ENCODE measurements at places on chromosomes 6 and 20.

- no peak for DNase-seq
Observed at GRCh38 chr20:56773749-56774148, 144.6 kb downstream of the TFAP2C start.

GRCh38 chr6:130937942-130938604 is 110.9 kb downstream of the SMLR1 start:
- no peak for DNase-seq

DNA sequence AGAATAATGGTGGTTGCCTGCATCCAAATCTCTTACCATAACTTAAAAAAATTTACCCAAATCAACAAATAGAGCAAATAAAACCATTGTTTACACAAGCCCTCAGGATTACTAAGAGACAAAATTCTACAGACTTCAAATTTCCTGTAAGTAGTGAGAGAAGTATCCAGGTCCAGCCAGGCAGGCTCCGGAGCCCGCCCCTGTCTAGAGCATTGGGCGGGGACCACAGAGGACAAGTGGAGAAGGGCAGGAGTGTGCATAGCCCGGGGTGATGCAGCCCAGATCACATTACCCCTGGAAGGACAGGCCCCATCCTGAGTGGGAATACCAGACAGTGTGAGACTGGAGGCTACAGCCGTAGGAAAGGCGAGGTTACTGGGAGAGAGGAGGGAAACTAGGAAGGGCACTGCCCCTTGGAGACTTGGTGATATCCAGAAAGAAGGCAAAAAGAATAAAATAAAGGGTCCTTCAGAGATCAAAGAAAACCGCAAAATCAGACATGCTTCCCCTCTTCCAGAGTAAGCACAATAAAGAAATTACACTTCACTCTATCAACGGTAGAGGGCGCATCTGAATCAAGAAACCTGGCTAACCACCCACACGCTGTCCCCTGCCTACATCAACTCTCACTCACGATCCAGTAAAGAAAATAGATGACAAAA is 26.6 kb downstream of the RIN2 start:
- no peak for DNase-seq

GRCh38 chr20:50020288-50020687 is 37.5 kb downstream of the SNAI1 start:
- DNase-seq = no peak

DNA sequence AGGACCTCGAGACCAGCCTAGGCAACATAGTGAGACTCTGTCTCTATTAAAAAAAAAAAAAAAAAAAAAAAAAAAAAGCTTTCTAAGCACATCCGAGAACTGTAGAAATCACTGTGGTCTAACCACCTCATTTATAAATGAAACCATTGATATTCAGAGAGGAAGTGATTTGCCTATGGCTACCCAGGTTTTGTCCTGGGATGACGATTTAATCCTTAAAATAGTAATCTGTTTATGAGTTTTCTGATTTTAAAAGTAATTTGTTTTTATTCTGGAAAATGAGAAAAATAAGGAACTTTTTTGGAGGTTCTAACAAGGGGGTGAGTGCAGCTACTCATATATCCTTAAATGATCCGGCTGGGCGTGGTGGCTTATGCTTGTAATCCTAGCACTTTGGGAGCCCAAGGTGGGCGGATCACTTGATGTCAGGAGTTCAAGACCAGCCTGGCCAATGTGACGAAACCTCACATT is 6.5 kb upstream of the BTN3A2 start:
- no peak for DNase-seq

- DNase-seq = no peak
Observed at GRCh38 chr6:20732896-20733295, 198.6 kb downstream of the CDKAL1 start.

GRCh38 chr6:26401987-26402658 is at the start of gene BTN3A1:
Gene BTN3A1 (plus strand): TSS chr6:26402275. CDS start chr6:26405564, 3,289 bp downstream.
- peak; percentile 31 for DNase-seq

- DNase-seq = no peak
Observed at GRCh38 chr6:34318499-34319470, 70.0 kb upstream of the SMIM29 start.

- no peak for DNase-seq
Observed at GRCh38 chr6:168988801-168989200, 264.8 kb downstream of the THBS2 start.

DNA sequence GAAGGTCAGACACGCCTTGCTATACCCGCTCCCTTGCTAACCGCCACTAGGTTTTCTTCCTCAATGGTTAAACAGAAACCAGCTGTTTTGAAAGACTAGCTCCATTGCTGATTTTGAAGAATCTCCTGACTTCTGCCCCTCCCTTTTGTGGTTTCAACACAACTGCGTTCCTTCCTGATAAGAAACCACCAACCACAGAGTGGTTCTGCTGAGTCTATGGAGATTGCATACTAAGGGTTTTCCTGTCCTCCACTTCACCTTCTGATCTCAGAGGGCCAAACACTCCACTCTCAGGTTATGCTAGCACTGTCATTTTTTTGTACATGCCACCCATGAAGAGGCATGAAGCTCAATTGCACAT is 207.9 kb downstream of the MYLK4 start:
- no peak for DNase-seq

- DNase-seq = no peak
Observed at GRCh38 chr20:19913349-19913748, 103.8 kb upstream of the NAA20 start.

GRCh38 chr20:59473742-59474141 is 130.6 kb upstream of the PHACTR3 start:
- DNase-seq = no peak

GRCh38 chr6:28841290-28841689 is 82.5 kb downstream of the TRIM27 start:
- DNase-seq = no peak

GRCh38 chr20:24813080-24813479 is 136.0 kb upstream of the CST7 start:
- no peak for DNase-seq

DNA sequence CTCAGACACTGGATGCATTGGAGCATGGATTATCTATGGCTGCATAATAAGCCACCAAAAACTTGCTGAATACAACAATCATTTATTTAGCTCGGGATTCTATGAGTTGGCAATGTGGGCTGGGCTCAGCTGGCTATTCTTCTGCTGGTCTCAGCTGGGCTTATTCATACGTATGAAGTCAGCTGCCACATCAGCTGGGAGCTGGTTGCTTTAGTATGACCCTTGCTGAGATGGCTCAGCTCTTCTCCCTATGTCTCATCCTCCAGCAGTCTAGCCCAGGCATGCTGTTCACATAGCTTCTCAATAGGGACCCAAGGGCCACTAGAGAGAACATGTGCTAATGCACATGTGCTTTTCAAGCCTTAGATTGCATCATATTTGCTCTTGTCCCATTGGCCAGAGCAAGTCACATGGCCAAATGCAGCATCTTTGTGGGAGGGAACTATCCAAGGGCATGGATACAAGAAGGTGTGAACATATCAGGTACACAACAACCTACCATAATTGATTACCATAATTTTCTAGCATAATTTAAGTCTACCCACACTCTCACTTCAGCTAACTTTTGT is 444.6 kb downstream of the KIF16B start:
- no peak for DNase-seq

GRCh38 chr6:31116661-31117385 is 2.2 kb downstream of the PSORS1C1 start:
- DNase-seq = no peak

GRCh38 chr20:24149881-24150307 is 161.3 kb upstream of the GGTLC1 start:
- DNase-seq = no peak

DNA sequence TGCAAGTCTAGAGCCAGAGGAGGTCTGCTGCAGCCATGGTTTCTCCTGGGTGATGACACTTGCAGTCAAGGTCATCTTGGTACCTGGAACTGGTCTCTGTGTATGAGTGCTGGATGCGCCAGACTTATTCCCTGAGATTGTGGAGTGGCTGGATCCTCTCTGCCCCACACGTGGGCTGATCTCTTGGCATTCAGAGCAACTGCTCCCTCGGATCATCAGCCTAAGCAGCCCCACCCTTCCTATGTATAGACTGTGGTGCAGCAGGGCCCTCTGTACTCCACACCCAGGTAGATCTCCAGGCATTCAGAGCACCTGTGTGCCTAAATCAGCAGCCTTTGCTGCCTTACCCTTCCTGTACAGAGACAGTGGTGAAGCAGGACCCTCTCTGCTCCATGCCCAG is 12.1 kb upstream of the CST4 start:
- no peak for DNase-seq

- no peak for DNase-seq
Observed at GRCh38 chr6:140153703-140154102, 779.3 kb upstream of the CITED2 start.

- DNase-seq = no peak
Observed at GRCh38 chr6:9116026-9116425, 680.7 kb upstream of the SLC35B3 start.

DNA sequence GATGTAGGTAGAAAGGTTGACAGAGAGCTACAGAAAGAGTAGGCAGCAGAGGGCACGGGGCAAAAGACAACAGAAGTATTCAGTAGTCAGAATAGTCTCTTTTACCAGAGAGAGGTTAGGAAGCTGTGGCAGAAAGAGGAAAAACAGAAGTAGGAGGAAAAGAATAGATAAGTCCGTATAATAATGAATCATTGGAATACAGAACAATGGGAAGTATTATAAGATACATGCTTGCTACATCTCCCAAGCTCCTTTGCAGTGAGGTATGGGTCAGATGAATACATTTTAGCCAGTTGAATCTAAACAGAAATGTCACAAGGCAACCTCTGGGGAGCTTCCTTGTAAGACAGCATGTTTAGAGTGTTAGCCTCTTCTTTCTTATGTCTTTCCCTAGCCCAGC is 570.5 kb upstream of the CITED2 start:
- DNase-seq = no peak

DNA sequence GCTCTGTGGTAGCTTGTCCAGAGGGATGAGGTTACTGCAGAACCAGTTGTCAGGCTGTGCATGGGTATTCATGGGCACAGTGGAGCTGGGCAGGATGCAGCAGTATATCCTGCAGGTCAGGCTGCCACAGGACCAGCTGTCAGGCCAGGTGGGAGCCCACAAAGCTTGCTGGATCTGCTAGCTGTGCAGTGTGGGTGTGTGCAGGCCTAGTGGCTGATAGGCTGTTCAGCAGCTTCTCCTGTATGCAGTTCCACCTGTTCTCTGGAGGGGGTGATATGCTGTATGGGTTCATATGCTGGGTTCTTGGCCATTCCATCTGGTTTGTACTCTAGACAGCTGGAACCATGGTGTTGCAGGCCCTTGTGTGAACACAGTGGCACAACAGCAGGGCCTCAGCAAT is 40.6 kb upstream of the TPD52L1 start:
- no peak for DNase-seq

DNA sequence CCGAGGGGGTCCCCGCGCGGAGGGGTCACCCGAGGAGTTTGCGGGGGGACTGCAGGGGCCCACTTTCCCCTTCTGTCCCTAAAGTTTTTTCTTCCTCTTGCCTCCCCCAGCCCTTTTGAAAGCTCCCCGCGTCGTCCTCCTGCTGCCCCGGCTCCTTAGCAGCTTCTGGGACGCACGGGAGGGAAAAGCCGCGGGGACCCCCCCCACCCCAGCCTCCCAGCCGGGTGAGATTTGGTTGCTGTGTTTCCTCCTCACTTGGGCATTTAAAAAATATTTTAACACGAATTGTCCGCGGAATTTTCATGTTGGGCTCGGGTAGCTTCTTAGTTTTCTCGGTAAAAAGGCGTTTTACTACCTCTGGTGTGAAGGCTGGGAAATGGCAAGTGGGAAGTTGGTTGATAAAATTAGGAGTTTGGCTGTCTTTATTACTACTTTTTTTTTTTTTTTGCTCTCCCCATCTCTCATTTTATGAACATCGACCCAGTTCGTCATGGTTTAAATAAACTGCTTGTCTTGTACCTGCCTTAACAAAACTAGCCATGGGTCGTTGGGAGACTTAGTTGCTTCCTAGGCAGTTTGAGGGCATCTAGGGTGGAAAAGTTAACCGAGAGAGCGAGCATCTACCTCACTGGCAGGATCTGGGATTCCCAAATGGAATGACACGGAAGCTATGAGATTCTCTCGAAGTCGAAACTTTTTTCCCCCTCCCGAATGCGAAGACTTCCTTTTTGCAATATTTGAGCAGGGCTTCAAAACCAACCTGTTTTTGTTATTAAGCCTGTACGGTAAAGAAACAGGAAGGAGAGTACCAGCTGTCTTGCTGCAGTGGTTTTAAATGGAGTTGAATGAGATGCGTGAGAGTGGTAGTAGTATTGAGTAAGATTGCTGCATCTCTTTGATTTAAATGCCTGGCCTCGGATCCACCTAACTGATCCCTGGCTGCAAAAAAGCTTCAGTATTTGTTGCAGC is 868 bp downstream of the NCOA3 start:
- peak; percentile 8 for DNase-seq

DNA sequence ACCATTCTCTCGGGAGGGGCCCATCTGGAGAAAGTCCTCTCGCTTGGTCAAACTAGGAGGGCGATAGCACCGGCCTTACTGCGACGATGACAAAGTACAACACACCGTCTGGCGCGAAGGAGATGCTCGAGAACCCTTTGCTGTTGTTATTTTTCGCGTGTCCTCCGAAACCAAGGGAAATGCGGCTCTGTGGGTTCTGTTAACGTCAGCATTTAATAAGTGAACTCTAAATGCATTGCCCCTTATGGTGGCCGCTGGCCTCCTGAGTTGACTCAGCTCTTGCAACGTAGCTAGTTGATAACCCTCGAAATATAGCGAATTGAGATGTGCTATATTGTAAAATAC is 577 bp upstream of the SCAND1 start:
- DNase-seq = no peak

DNA sequence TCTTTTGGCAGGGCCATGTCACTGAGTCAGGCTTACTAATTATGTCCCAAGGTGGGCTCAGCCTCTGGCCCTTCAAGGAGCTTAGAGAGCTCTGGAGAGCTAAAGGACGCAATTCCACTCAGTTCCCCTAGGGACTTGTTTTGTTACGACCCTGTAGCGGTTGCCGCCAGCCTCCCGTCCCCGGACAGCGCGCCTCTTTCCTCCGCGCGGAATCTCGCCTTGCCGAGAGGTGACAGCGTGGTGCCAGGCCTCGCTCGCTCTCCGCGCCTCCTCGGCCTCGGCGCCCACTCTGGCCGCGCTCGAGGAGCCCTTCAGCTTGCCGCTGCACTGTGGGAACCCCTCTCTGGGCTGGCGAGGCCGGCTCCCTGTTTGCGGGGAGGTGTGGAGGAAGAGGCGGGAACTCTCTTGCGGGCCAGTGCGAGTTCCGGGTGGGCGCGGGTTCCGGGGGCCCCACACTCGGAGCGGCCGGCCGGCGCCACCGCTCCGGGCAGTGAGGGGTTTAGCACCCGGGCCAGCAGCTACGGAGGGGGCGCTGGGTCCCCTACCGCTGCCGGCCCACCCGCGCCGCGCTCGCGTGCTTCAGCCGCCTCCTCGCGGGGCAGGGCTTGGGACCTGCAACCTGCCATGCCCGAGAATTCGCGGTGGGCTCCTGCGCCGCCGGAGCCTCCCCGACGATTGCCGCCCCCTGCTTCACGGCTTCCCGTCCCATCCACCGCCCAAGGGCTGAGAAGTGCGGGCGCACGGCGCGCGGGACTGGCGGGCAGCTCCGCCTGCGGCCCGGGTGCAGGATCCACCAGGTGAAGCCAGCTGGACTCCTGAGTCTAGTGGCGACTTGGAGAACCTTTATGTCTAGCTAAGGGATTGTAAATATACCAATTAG is 9.9 kb upstream of the ZNF311 start:
- DNase-seq = no peak
